HFFc6 (cell line): ENCODE measurements at places on chromosomes 7 and 10.
A peak's percentile ranks its signal among the peaks of the same experiment; 100 is the strongest.

- peaks cover 46% of the 10 kb centered on the region for H3K4me1 ChIP-seq
- no peak for DNase-seq
- peaks cover 13% of the 10 kb centered on the region for H3K27me3 ChIP-seq
- H3K36me3 ChIP-seq = peaks cover 30% of the 10 kb centered on the region
- no peak overlapping the region for H3K4me3 ChIP-seq
Measured at GRCh38 chr7:30805931-30806330, 34.7 kb downstream of the MINDY4 start.

DNA sequence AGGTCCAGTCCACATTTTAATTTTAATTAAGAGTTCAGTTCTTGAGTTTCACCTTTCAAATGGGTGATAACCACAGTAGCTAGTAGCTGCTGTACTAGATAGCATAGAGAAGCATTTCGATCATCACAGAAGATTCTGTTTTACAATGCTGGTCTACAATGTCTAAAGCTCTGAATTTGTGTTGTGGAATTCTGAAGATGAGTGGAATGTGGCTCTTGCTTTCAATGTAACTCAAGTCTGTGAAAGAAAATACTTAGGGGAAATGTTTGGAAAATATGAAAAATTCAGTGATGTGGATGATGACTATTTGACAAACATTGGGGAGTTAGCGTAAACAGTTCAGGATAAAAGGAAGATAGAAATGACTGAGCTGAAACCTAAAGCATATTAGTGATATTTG, 139.4 kb downstream of the GNAT3 start:
- H3K36me3 ChIP-seq = peaks cover 14% of the 10 kb centered on the region
- peak; percentile 67 for DNase-seq
- peak overlapping the region; percentile 6; the same call in 1 of the 2 replicates for H3K4me3 ChIP-seq
- H3K27me3 ChIP-seq = no peaks in the 10 kb centered on the region; the same call in 1 of the 2 replicates
- H3K27ac ChIP-seq = peak overlapping the region; percentile 42

DNA sequence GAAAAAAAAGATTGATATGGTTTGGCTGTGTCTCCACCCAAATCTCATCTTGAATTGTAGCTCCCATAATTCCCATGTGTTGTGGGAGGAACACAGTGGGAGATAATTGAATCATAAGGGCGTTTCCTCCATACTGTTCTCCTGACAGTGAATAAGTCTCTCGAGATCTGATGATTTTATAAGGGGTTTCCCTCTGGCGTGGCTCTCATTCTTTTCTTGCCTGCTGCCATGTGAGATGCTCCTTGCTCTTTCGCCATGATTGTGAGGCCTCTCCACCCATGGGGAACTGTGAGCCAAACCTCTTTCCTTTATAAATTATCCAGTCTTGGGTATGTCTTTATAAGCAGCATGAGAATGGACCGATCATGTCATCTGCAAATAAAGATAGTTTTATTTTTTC, 29.4 kb upstream of the MAP3K8 start:
- no peak for DNase-seq
- H3K27me3 ChIP-seq = peaks cover 21% of the 10 kb centered on the region
- no peak overlapping the region for H3K27ac ChIP-seq
- H3K4me3 ChIP-seq = no peak overlapping the region
- peaks cover 10% of the 10 kb centered on the region for H3K36me3 ChIP-seq
- H3K4me1 ChIP-seq = no peaks in the 10 kb centered on the region

DNA sequence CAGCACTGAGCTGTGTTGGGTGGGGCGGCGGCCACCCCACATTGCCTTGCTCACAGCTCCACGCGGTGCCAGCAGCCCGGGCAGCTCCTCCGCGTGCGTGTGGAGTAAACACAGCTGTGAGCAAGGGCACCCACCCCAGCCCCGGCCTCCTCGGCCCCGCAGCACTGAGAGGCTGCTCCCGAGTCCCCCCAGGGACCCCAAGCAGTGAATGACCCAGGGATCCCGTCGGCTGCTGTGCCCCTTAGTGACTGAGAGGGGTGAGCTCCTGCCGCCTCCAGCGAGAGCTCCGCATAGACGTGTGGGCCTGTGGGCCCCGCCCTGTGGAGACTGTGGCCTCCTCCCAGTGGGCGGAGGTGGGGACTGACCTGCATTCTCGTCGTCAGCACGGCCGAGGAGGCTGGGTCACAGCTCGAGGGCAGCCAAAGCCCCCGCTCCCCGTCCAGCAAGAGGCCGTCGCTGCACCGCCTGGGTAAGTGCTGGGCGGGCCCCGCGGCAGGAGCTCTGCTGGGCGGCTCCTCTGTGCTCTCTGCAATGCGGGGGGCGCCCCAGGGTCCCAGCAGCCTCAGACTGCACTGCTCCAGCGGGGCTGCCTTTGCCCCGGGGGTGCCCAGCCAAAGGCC, 29.9 kb upstream of the UTF1 start:
- no peak for DNase-seq
- H3K36me3 ChIP-seq = no peaks in the 10 kb centered on the region
- no peaks in the 10 kb centered on the region for H3K4me1 ChIP-seq
- no peak overlapping the region for H3K4me3 ChIP-seq

- H3K4me1 ChIP-seq = peaks cover 41% of the 10 kb centered on the region
- H3K36me3 ChIP-seq = no peaks in the 10 kb centered on the region
- peak within 1 kb of the TSS; percentile 49 for H3K27ac ChIP-seq
- DNase-seq = no peak
Measured at GRCh38 chr7:15561835-15562234, at the start of gene AGMO. Gene AGMO (minus strand): TSS chr7:15562015.

DNA sequence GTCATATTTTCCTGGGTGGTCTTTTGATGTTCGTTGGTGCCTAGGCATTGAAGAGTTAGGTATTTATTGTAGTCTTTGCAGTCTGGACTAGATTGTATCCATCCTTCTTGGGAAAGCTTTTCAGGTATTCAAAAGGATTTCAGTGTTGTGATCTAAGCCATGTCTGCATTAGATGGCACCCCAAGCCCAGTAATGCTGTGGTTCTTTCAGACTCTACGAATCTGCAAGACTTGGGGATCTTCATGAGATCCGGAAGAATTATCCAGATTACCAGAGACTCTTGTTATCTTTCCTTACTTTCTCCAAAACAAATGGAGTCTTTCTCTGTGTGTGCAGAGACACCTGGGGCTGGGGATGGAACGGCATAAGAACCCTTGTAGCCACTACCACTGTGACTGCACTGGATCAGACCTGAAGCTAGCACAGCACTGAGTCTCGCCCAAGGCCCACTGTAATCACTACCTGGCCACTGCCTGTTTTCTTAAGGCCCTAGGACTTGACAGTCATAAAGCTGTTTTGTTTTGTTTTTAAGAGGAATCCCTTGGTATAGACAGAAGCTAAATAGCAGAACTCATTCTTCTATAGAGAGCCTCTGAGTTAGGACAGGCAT, 75.5 kb downstream of the MARCHF5 start:
- H3K36me3 ChIP-seq = peaks cover under 1% of the 10 kb centered on the region; the same call in 1 of the 2 replicates
- no peak for DNase-seq
- peaks cover 14% of the 10 kb centered on the region for H3K27me3 ChIP-seq

- H3K27ac ChIP-seq = no peak overlapping the region
- no peak for DNase-seq
- H3K27me3 ChIP-seq = no peaks in the 10 kb centered on the region
- peaks cover 14% of the 10 kb centered on the region for H3K4me1 ChIP-seq
- H3K4me3 ChIP-seq = no peak overlapping the region
Measured at GRCh38 chr7:81707196-81707595, 62.7 kb downstream of the HGF start.

DNA sequence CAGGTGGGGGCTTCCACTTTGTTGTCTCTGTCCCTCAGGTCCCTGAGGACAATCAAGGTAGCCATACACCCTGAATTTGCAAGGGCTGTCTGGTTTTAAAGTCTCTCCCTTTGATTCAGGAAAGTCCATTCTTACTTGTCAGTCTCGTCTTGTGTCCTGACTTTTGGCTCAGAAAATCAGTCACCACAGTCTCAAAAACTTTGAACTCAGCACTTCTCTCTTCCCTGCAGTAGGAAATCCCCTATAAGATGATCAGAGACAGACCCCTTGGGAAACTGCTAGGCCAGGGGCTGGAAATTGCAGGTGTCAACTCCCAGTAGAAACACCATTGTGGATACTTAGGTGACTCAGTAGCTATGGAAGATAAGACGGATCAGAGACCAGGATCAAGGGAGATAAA, 73.1 kb downstream of the CDC123 start:
- no peaks in the 10 kb centered on the region for H3K36me3 ChIP-seq
- no peak for DNase-seq
- no peak overlapping the region for H3K27ac ChIP-seq
- peaks cover 12% of the 10 kb centered on the region for H3K4me1 ChIP-seq

GRCh38 chr10:89438525-89438924, 24.2 kb downstream of the IFIT5 start:
- peaks cover 7% of the 10 kb centered on the region; the same call in 1 of the 2 replicates for H3K4me1 ChIP-seq
- no peak overlapping the region for H3K27ac ChIP-seq
- DNase-seq = no peak
- no peak overlapping the region for H3K4me3 ChIP-seq

DNA sequence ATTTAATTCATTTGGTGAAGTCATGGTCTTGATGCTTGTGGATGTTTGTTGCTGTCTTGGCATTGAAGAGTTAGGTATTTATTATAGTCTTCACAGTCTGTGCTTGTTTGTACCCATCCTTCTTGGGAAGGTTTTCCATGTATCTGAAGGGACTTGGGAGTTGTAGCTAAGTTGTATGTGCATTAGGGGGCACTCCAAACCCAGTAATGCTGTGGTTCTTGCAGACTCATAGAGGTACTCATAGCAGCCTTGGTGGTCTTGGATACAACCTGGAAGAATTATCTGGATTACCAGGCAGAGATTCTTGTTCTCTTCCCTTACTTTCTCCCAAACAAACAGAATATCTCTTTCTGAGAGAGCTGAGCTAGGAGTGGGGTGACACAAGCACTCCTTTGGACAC, 93.2 kb downstream of the ADCYAP1R1 start:
- H3K27ac ChIP-seq = no peak overlapping the region
- no peak overlapping the region for H3K4me3 ChIP-seq

DNA sequence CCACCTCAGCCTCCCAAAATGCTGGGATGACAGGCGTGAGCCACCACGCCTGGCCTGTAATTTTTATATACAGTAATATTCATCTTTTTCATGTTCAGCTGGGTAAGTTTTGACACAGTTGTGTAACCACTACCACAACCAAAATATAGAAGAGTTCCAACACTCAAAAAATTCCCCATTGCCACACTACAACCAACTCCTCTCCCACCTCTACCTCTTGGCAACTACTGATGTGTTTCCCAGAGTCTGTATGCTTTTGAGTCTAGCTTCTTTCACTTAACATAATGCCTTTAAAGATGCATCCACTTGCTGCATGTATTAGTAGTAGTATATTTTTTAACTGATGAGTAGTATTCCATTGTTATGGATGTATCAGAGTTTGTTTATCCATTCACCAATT, 90.7 kb downstream of the SRPK2 start:
- DNase-seq = no peak
- peaks cover 27% of the 10 kb centered on the region for H3K4me1 ChIP-seq
- no peak overlapping the region for H3K4me3 ChIP-seq
- H3K27me3 ChIP-seq = no peaks in the 10 kb centered on the region; the same call in 1 of the 2 replicates
- 0 out of 2 replicates have a peak, but pooled peaks cover 4% of the 10 kb centered on the region for H3K36me3 ChIP-seq

DNA sequence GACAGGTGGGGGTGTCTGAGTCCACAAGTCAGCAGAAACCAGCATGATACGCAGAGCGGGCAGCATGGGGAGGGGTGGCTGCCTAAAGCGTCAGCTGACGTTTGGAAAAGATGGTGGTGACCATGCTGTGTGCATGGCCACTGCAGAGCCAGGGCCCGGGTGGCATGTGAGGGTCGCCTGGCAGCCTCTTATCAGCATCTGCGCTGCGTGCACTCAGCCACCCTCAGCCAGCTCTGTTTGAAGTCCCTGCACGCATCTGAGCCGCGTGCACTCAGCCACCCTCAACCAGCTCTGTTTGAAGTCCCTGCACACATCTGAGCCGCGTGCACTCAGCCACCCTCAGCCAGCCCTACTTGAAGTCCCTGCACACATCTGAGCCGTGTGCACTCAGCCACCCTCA, 61.5 kb downstream of the WDR37 start:
- no peak for DNase-seq
- H3K4me1 ChIP-seq = no peaks in the 10 kb centered on the region
- H3K36me3 ChIP-seq = peaks cover 14% of the 10 kb centered on the region; the same call in 1 of the 2 replicates
- H3K4me3 ChIP-seq = no peak overlapping the region

DNA sequence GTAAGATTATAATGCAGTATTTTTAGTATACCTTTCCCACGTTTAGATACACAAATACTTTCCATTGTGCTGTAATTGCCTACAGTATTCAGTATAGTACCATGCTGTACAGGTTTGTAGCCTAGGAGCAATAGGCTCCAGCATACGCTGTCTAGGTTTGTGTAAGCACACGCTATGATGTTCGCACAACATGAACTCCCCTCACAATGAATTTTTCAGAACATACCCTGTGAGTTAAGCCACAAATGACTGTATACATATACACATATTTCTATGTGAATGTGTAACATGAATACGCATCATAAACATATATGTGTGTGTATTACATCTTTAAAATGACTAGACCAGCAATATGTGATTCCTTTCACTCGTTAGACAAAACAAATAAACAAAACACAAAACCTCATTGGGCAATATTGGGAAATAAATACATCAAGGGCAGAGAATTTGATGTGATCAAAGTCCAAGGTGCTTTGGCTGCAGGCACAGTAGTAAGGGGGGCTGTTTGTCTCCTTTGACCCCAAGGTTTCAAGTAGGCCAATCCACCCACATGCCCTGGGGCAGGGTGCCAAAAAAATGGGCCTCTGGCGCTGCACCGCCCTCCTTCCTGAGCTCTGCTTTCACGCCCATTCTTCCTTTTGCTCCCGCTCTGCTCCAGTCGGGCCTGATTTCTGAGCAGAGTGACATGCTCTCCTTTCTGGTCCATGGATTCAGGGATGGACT, 33.9 kb downstream of the CHN2 start:
- H3K36me3 ChIP-seq = no peaks in the 10 kb centered on the region
- H3K4me3 ChIP-seq = no peak overlapping the region
- H3K4me1 ChIP-seq = no peaks in the 10 kb centered on the region
- H3K27me3 ChIP-seq = peaks cover 2% of the 10 kb centered on the region; the same call in 1 of the 2 replicates
- no peak for DNase-seq
